HCEC 1CT (cell line): ENCODE measurements at places on chromosomes 11 and 22.

DNA sequence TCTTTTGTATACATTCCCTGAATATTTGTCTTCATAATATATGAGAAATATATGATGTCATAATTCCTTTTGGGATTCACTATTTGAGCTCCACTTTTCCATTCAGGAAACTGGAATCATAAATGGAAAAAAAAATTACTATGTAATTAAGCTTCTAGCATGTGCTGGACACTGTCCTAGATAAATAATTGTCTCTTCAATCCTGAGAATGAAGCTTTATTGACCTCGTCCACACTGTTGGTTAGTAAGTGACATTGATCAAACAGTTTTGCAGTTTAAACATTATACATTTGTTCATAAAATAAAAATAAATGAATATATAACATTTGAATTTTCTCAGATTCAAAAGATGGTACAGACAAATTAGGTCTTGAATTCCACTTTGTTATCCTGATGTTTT, 1691.2 kb downstream of the LRRC4C start:
- DNase-seq, result no peak

DNA sequence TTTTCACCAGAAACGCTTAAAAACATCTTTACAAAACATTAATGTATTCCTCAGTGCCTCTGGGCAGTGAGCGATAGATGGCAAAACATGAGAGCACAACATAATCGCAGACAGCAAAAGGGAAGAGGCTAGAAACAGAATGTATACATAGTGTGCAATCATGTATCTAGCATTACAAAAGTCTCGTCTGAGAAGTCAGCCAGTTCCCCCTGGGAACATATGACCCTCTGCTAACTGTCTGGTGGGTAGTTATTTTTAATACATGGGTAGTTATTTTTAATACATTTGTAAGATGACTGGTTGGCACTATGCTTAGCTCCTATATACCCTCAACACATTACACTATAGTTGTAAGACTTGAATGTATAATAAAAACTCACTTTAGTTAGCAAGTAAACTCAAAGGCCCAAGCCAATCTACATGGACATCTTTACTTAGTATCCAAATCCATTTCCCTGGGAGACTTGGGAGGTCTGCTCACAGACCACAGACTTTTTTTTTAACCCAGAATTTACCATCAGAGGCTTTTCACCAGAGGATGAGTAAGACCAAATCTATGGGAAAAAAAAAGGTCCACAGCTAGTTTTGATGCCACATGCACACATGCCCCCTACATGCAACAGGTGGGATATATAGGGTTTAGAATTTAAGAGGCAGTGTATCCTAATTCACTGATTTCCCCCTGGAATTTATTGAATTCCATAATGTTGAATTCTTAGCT, 71.7 kb downstream of the AMBRA1 start:
- peak; percentile 32 for DNase-seq

GRCh38 chr11:118079491-118079890, 2.6 kb downstream of the TMPRSS4 start:
- DNase-seq, result no peak

- DNase-seq, result peak; percentile 53
These were observed 39.6 kb downstream of the BCR start for GRCh38 chr22:23219822-23220484.

- DNase-seq, result peak; percentile 77
These were observed 14.3 kb downstream of the PISD start for GRCh38 chr22:31647523-31648320.

DNA sequence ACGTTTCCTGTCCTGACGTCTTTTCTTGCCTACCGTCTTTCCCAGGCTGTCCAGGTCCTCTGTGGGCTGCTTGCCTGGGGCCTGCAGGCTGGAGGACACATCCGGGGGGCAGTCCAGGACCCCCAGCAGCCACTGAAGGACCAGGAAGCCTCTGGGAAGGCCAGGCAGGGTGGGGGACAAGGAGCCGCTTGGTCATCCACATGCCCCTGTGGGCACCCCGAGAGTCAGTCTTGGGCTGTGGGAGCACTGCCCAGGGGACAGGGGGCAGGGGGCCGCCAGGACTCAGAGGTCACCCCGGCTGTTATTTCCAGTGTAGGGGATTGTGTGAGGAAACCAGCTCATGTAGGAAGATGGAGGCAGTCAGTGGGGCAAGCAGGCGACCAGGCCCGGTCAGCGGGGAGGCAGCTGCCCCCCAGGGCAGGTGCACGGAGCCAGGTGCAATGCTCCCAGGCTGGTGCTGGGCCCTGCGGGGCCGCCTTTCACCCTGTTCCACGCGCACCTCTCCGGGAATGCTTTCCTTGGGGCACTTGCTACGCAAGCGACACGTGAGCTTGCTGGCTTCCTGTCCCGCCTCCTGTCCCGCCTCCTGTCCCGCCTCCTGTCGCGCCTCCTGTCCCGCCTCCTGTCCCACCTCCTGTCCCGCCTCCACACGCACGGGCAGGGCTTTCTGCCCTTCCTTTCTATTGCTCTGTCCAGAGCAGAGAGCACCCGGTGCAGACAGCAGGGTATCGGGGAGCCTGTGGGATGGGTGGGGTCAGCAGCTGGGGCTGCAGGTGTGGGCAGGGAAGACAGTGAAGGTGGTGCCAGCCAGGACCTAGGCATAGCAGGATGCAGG, 39.5 kb downstream of the MUC5B start:
- DNase-seq, result peak; percentile 87

GRCh38 chr22:42626951-42627625, 12.4 kb upstream of the POLDIP3 start:
- no peak for DNase-seq
